ENCODE measurements at places on chromosomes 2 and 18.

GRCh38 chr2:190065839-190066238 is 3.3 kb upstream of the MSTN start:
- no peaks in the 10 kb centered on the region for H3K36me3 ChIP-seq
- H3K4me3 ChIP-seq = no peak overlapping the region
- no peaks in the 10 kb centered on the region for H3K4me1 ChIP-seq
- H3K27ac ChIP-seq = no peak overlapping the region
- no peaks in the 10 kb centered on the region for H3K27me3 ChIP-seq

- H3K27me3 ChIP-seq = no peaks in the 10 kb centered on the region
- no peak for DNase-seq
- H3K27ac ChIP-seq = no peak overlapping the region
- no peaks in the 10 kb centered on the region for H3K4me1 ChIP-seq
These were observed 291.5 kb upstream of the KLHL29 start for GRCh38 chr2:23093513-23093912.

DNA sequence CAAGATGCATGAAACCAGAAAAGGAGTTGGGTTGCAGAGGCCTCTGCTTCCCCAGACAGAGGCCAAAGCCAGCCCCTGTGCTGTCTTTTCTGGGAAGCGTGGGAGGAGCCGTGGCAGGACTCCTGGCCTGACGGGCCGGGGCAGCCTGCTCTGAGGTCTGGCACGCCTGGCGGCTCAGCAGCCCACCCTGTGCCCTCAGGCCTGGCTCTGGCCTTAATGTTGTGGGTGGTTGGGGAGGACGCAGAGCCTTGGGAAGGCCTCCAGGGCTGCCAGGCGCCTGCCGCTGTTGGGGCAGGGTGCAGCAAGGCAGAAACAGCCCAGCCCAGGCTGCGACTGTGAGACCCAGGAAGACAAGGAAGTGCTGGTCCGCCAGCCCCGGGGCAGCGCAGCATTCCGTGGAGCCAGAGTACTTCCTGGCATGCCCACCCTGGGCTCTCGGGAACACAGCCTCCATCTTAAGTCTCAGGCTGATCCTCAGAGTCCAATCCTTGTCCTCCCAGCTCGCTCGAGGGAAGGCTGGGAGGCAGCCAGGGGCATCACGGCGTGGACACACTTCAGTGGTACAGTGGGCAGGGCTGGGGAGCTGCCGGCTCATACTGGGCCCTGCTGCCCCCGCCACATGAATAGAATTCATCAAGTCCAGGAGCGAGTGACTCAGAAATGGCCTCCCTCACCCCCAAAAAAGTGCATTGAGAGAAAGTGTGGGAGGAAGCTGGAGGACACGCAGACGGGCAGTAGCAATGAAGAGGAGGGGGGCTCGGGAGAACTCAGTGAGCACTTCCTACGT is 72.6 kb downstream of the EMX1 start:
- no peak overlapping the region for H3K4me3 ChIP-seq
- no peaks in the 10 kb centered on the region for H3K36me3 ChIP-seq
- H3K4me1 ChIP-seq = no peaks in the 10 kb centered on the region
- no peaks in the 10 kb centered on the region for H3K27me3 ChIP-seq

- no peak overlapping the region for H3K4me3 ChIP-seq
- DNase-seq = no peak
- peaks cover 16% of the 10 kb centered on the region for H3K36me3 ChIP-seq
- H3K27me3 ChIP-seq = no peaks in the 10 kb centered on the region
- H3K4me1 ChIP-seq = peaks cover 43% of the 10 kb centered on the region
- H3K27ac ChIP-seq = peak overlapping the region; percentile 1
These were observed 56.9 kb upstream of the WIPF1 start for GRCh38 chr2:174654419-174654941.

- DNase-seq = no peak
- no peak overlapping the region for H3K27ac ChIP-seq
- H3K36me3 ChIP-seq = no peaks in the 10 kb centered on the region
- H3K27me3 ChIP-seq = peaks cover 7% of the 10 kb centered on the region
These were observed 20.6 kb downstream of the SCYGR5 start for GRCh38 chr2:227687189-227687588.

GRCh38 chr2:216670266-216671080 is 24.9 kb downstream of the IGFBP5 start:
- DNase-seq = no peak
- no peaks in the 10 kb centered on the region for H3K36me3 ChIP-seq
- H3K4me1 ChIP-seq = no peaks in the 10 kb centered on the region
- H3K27me3 ChIP-seq = peaks cover 14% of the 10 kb centered on the region
- H3K4me3 ChIP-seq = no peak overlapping the region

- H3K4me1 ChIP-seq = peaks cover 8% of the 10 kb centered on the region
- no peaks in the 10 kb centered on the region for H3K27me3 ChIP-seq
These were observed 20.6 kb downstream of the HTR2B start for GRCh38 chr2:231104115-231104713.

DNA sequence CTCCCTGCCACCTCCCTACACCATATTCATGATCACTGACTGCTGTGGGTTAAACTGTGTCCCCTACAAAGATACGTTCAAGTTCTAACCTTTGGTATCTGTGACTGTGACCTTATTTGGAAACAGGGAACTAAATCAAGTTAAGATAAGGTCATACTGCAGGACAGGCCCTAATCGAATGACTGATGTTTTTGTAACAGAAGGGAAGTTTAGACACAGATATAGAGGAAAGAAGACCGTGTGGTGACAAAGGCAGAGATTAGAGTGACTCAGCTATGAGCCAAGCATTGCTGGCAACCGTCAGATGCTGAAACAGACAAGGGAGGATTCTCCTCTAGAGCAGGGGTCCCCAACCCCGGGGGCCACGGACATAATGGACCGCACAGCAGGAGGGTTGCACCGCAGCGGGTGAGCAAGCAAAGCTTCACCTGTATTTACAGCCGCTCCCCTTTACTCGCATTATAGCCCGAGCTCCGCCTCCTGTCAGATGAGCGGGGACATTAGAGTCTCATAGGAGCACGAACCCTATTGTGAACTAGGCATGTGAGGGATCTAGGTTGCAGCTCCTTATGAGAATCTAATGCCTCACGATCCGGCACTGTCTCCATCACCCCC is 28.9 kb upstream of the RNF152 start:
- no peak overlapping the region for H3K27ac ChIP-seq
- H3K36me3 ChIP-seq = no peaks in the 10 kb centered on the region
- no peak for DNase-seq
- H3K4me3 ChIP-seq = no peak overlapping the region
- peaks cover 44% of the 10 kb centered on the region for H3K4me1 ChIP-seq

- H3K4me1 ChIP-seq = no peaks in the 10 kb centered on the region
- H3K27me3 ChIP-seq = no peaks in the 10 kb centered on the region
- DNase-seq = no peak
- H3K27ac ChIP-seq = no peak overlapping the region
- H3K4me3 ChIP-seq = no peak overlapping the region
These were observed 88.3 kb downstream of the RHOB start for GRCh38 chr2:20534913-20535801.

DNA sequence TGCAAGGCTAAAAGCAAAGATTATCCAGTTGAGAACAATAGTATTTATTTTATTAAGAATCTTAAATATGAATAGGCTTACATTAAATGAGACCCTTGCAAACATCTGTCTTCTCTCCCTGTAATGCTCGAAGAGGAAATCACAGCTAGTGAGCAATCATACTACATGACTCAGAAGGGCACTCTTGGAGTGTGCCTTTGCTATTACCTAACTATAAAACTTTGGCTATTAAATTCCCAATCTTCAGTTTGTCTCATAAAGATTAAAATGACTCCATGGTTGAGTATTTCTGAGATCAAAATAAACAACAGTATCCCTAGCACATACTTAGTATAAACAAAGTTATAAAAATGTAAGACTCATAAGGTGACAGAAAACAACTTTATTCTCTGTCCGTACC is 296.9 kb downstream of the KCNJ3 start:
- DNase-seq = no peak
- H3K36me3 ChIP-seq = no peaks in the 10 kb centered on the region
- H3K4me3 ChIP-seq = no peak overlapping the region
- H3K27me3 ChIP-seq = no peaks in the 10 kb centered on the region

DNA sequence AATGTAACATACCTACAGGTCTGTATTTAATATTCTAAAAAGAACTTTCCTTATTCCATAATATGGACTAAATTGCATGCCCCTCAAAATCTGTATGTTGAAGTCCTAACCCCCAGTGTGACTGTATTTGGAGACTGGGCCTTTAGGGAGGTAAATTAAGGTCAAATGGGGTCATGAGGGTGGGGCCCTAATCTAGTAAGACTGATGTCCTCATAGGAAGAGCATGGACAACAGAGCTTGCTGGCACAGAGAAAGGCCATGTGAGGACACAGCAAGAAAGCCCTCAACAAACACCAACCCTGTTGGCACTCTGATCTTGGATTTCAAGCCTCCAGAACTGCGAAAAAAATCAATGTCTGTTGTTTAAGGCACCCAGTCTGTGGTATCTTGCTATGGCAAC is 18.6 kb downstream of the SF3B1 start:
- peaks cover 12% of the 10 kb centered on the region for H3K4me1 ChIP-seq
- no peak for DNase-seq

- H3K4me3 ChIP-seq = no peak overlapping the region
- no peak overlapping the region for H3K27ac ChIP-seq
- H3K27me3 ChIP-seq = no peaks in the 10 kb centered on the region
These were observed 237.6 kb upstream of the TRIB2 start for GRCh38 chr2:12479065-12479601.

DNA sequence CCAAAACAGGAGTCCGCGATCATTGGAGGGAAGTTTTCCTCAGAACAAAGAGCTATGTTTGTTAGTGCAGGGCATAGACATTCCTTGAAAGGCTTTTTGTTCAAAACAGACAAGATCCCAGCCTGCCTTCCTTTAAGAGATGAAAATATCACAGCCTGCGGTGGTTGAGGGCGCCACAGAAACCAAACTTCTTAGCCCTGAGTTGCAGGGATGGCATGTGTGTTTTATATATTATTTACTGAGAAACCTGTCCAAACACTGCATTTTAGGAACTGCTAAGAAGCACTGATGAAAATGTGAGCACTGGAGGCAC is 57.5 kb upstream of the TMEM178A start:
- no peak overlapping the region for H3K27ac ChIP-seq
- H3K27me3 ChIP-seq = peaks cover 15% of the 10 kb centered on the region
- H3K36me3 ChIP-seq = no peaks in the 10 kb centered on the region
- no peak for DNase-seq

DNA sequence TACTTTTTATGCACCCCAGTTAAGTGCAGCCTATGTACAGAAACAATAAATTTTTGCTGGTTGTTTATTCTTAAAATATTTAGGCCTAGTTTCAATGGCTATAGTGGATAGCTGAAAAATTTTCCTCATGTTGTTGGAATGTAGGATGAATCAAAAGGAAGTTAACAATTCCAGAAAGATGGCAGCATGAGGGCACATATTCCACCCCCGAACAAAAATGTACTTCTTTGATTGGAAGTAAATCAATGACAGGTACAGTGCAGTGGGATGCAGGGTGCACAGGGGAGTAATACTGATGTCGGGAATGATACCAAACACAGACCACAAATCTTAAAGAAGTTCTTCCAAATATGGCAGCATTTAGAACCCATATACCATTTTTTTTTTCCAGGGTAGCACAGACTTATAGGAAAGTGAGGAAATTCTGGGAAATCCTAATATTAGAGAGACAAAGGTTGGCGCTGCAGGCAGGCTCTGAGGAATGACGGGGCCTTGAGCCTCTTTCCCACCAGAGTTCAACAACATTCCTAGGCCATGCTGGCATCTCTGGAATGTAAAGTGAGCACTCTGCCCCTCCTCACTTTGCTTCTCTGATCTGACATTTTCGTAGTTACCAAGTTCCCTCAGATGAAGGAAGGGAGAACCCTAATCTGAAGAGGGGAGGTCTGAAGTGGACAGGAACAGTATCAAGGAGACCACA is 36.6 kb upstream of the IKZF2 start:
- H3K4me3 ChIP-seq = no peak overlapping the region
- no peak for DNase-seq
- H3K36me3 ChIP-seq = no peaks in the 10 kb centered on the region

DNA sequence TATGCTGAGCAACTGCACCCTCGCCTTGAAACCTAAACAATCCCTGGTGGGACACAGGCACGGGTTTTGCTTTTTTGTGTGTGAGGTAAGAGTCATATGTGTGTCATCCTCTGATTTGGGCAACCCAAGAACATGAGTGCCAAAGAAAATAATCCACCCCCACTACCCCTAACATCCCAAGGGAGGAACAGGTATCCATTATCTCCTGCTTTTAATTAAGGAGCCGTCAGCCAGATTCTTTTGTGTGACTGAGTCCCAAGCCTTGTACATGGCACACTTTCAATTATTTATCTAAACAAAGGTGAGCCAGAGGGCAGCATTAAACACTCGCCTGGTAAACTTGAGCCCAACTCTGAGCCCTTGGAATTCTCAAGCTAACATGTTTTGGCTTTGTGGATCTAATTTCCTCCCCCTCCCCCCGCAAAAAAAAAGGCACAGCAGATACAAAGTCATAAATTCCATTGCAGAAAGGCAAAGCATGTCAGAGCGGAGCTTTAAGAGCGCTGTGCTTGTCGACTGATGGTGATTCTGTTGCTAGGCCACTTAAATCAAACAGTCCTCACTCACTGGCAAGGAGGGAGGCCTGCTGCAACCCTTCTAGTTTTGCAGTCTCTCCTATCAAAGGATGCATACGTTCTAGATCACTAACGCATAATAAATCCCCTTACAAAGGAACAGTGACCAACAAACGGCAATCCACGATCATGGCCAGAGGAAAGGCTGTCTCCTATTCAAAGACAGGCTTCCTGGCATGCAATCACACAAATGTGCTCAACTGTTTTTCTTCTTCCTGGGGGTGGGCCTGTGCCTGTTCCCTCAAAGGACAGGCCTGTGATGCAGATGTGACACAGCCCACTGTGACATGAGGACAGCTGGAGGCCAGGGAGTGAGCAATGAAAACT is 143.5 kb upstream of the LMAN1 start:
- H3K27ac ChIP-seq = no peak overlapping the region
- no peaks in the 10 kb centered on the region for H3K4me1 ChIP-seq
- no peak for DNase-seq
- H3K36me3 ChIP-seq = no peaks in the 10 kb centered on the region

DNA sequence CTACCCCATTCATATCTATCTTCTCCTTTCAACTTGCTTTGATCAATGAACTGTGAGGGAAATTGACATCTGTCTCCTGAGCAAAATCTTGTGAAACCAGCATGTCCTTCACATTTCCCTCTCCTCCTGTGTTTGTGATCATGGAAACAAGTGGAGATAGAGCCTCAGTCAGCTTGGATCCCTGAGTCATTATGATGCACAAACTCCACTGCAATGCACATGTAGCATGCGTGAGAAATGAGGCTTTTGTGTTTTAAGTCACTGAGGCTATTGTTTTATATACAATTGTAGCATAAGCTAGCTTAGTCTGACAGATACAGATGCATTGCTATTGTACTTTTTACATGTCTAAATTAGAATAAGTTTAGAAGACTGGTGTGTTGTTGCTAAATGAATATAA is 85.2 kb upstream of the HNMT start:
- H3K27ac ChIP-seq = no peak overlapping the region
- no peaks in the 10 kb centered on the region for H3K36me3 ChIP-seq
- no peak for DNase-seq

- no peak for DNase-seq
- no peaks in the 10 kb centered on the region for H3K36me3 ChIP-seq
- peaks cover 28% of the 10 kb centered on the region for H3K4me1 ChIP-seq
- peaks cover 16% of the 10 kb centered on the region for H3K27me3 ChIP-seq
These were observed 22.6 kb downstream of the DHRS9 start for GRCh38 chr2:169091761-169092519.

- H3K27ac ChIP-seq = no peak overlapping the region
- peaks cover 5% of the 10 kb centered on the region for H3K4me1 ChIP-seq
- no peak overlapping the region for H3K4me3 ChIP-seq
- no peak for DNase-seq
These were observed 64.0 kb downstream of the RAB31 start for GRCh38 chr18:9771977-9772660.

GRCh38 chr2:136149011-136149410 is 31.1 kb upstream of the CXCR4 start:
- H3K4me3 ChIP-seq = no peak overlapping the region
- H3K27ac ChIP-seq = no peak overlapping the region
- H3K4me1 ChIP-seq = peaks cover 22% of the 10 kb centered on the region
- H3K36me3 ChIP-seq = no peaks in the 10 kb centered on the region
- no peak for DNase-seq

Measured in activated T-cell treated with anti-CD3 and anti-CD28 coated beads, Interleukin-2, amount 50 U/mL, for 72 hours (primary cell).